ENCODE measurements at places on chromosomes 1 and 21.

GRCh38 chr1:178726087-178726517 lies 1.1 kb downstream of the RALGPS2 start:
- DNase-seq, result peak; percentile 85

DNA sequence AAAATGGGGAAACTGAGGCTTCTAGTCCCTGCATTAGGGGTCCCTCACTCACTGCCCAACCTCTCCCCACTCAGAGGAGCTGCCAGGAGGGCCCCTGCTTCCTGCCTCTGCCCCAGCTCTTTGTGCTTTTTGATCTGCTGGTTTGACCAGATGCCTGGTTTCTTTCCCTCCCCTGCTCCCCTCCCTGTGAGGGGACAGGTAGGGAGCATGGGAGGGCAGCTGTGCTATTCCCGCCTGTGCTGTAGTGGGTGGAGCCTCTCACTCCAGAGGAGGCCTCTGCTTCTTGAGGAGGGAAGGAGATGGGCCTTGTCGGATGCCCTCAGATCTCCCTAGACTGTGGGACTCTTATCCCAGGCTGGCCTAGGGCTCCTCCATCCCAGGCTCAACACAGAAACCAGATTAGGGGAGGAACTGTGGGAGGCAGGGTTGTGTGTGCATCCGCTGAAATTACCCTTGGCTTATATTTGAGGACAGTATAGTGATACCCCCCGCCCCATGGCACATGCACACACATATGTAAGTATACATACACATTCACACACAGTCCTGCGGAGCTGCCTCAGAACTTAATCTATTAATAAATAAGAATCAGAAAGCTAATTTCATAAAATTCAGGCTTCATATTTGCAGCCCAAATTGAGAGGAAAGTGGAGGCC lies 4.6 kb downstream of the BOLA1 start:
- DNase-seq, result no peak

GRCh38 chr1:62407398-62408009 lies 29.3 kb upstream of the USP1 start:
- peak; percentile 30 for DNase-seq

DNA sequence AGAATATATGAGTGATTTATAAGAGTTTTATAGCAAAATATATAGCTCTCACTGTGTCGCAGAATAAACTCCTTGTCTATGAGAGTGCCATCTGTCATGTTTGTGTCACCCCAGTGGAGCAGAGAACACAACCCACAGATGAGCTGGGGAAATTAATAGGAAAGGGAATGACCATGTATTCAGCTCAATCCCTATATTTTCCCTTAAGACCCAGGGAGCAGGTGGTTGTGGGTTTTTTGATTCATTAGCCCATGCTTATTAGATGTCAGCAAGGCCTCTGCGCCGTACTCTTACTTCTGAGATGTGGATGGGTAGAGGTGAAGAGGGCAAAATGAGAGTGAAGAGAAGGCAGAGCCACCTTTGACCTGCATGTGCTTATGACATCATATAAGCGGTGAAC lies 4.1 kb upstream of the GREM2 start:
- no peak for DNase-seq

GRCh38 chr1:211577819-211578639 lies 932 bp downstream of the SLC30A1 start:
- DNase-seq, result peak; percentile 64

DNA sequence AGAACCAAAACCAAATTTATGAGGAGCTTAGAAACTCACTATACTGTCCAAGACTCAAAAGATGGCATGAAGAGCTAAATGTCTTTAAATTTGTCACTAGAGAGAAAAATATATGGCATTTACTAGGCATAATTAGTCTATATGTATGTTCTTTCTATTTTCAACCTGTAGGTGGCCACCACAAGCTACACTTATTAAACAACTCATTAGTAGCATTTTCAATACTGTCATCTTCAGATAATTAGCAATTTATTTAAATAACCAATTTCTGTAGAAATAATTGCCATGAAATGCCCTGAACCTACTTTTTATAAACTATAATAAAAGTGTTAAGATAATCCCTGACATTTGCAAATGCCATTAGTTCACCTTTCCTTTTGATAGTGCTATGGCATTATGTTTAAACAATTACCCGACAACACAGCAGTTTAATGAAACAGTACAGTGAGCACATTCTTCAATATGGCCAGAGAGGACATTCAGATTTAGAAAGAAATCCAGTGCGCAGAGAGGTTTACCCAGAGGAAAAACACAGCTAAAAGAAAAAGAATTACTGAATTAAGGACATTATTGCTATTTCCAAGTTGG lies 522.5 kb downstream of the PTBP2 start:
- DNase-seq, result no peak

GRCh38 chr1:74246315-74246714 lies 11.1 kb downstream of the TNNI3K start:
- no peak for DNase-seq

DNA sequence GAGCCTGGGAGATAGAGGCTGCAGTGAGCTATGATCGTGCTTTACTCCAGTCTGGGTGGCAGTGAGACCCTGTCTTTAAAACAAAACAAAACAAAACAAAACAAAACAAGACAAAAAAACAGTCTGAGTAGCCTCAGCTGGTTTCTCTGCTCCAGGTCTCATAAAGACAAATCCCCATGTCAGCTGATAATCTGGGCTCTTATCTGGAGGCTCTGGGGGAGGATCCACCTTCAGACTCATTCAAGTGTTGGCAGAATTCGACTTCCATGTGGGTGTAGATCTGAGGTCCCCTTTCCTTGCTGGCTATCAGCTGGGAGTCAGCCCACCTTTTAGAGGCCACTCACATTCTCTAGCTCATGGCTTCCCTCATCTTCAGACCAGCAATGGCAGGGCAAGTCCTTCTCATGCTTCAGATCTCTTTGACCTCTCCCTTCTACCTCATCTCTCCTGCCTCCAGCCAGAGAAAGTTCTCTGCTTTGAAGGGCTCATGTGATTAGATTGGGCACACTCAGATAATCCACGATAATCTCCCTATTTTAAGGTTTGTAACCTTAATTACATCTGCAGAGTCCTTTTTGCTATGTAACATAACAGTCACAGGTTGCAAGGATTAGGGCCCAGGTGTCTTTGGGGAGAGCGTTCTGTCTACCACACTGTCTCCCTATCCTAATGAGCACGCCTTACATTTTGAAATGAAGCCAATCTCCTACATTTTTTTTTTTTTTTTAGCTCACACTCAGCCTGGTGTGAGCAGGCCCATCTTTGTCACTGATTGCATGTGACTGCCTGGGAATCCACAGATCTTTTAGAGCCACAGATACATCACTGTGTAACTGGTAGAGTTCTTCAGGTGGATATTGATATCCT lies 7.5 kb upstream of the PYCR2 start:
- no peak for DNase-seq

DNA sequence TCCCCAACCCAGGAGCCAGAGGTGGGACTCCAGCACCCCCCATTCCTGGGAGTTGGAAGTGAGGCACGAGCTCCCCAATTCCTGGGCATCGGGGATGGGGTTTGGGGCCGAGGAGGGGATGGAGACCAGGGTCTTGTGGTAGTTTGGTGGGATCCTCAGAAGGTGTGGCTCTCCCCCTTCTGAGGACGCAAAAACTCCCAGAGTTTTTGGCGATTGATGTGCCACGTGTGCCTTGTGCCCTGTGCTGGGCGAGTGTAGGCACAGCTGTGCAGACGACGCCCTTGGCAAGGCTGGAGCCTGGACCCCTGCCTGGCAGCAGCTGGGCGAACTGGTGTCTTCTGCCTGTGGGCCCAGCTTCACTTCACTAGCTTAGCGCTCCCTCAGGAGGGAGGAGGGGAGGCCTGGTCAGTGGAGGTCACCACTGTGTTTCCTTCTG lies 2.6 kb downstream of the GUK1 start:
- DNase-seq, result no peak

DNA sequence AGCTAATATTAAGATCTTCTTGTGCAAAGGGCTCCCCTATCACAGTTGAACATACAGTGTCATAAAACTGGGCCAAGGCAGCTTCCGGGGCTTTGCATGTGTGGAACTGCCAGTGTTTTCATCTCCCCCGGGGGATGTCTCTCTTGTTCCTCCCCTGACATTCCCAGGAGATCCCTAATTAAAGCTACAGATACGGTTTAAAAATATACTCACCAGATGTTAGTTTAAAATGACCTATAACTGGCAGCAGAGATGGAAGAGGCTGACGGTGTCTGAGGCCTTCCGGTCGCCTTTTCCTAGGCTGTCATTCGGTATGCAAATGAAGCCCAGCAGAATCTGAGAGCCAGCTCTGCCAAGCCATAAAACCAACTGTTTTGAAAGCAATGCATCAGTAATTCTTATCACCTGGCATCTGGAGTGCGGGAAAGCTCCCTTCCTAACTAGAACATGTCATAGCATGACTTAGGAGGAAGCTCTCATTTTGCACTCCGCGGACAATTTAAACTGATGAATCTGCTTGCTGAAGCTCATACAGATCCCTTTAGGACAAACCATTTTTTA lies 436.5 kb upstream of the VAMP3 start:
- peak; percentile 76 for DNase-seq

GRCh38 chr1:77238462-77238861 lies 19.2 kb upstream of the PIGK start:
- no peak for DNase-seq

DNA sequence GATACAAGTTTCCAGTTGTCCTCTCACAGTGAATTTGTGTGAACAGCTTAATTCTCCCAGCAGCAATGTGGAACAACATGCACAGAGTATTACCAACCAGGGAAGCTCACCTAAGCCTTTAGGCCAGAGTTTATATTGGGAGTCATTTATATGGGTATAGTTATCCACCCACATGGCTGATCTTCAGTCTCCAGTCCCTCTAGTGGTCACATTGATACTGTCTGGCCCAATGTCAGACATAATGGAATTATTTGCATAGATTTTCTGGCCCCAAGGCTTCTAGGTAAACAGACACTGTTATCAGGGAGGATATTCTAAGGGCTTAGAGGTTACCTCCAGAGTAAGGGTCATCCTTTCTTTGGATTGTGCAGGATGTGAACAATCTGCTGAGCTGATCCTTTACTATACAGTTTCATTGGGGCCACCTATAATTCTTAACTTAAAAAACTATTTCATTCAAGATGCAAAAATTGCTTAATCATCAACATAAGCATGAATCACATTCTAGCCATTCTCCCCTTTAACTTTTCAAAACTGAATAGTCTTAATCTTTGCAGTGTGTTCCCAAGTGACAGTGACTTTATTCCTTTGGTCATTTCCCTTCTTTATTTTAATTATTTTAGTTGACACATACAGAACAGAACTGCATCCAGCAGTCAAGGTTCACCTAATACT lies 210.9 kb downstream of the LTN1 start:
- DNase-seq, result no peak

DNA sequence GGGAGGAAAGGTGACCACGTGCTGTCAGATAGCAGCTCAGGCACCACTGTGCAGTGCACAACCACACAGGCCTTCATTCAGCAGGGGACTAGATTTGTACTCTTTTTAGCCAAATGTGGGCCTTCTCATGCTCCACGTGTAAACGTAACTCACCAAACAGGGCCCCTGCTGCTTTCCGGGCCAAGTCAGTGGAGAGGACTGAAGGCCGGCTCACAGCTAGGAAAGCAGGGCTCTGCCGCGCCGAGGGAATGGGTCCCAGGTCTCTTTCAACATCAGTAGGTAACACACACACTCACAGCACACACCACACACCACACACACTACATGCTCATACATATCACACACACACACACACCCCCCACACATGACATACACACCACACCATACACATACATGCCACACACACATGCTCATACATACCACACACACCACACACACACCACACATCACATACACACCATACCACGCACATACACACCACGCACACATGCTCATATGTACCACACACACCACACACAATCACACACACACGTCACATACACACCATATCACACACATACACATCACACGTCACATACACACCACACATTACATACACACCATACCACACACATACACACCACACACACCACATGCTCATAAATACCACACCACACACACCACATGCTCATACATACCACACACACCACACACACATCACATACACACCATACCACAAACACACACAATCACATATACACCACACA lies 124.0 kb upstream of the ERG start:
- DNase-seq, result no peak

GRCh38 chr1:212700223-212700891 lies 717 bp upstream of the BATF3 start:
- DNase-seq, result no peak

- no peak for DNase-seq
Observed at GRCh38 chr1:13753636-13754402, 53.8 kb downstream of the PRDM2 start.

GRCh38 chr1:116331523-116331922 lies 41.5 kb upstream of the ATP1A1 start:
- no peak for DNase-seq

DNA sequence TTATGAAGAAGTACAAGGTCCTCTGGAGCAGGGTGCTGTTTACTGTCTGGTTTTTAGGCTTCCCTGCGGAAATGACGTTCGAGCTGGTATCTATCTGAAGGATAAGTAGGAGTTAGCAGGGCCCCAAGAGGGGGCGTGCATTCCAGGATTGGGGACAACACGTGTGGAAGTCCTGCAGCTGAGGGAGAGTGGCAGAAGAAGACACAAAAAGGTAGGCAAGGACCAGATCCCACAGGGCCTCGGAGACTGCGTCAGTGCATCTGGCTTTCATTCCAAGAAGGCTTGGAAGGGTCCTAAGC lies 5.9 kb downstream of the RIMS3 start:
- no peak for DNase-seq

DNA sequence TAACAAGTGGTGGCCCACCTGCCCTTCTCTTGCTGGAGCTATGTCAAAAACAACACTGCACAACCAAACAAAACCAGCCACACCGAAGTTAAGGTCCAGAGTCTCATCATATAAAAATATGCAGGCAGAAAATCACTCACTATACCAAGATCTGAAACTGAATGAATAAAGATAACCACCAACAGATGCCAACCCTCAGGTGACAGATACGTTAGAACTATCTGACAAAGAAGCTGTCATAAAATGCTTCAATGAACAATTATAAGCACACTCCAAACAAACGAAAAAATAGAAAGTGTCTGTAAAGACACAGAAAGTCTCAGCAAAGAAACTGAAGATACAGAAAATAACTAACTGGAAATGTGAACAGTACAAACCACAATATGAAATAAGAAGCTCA lies 14.0 kb downstream of the ZNF496 start:
- DNase-seq, result no peak

DNA sequence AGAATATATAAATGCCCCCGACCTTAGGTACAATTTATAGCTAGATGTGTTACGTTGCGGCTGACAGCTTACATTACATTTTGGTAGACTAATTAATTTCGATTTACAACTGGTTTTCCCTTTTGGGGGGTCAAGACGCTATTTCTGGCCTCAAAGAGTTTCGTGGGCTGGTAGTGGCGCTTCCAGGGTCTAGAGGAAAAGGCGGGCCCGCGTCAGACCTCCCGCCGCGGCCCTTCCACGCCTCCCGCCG lies 391 bp downstream of the IFT25 start:
- no peak for DNase-seq

DNA sequence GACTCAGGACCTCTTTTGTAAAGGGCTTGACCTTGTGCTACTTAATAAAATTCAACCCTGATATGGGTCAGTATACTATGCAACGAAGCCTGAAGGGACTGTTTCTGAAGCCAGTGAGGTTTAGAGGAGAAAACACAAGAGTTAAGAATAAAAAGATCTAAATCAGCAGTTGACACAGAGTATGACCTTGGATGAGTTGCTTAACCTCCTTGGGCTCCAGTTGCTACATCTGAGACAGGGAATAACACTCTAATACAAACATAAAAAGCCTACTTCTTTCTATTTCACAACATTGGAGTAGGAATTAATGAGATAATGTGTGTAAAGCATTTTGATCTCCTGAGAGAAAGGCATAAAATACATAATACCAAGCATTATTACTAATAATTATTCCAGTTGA lies 882.4 kb upstream of the ADGRL2 start:
- DNase-seq, result no peak
